Activated CD4-positive, alpha-beta T cell treated with anti-CD3 and anti-CD28 coated beads for 48 hours (primary cell): ENCODE measurements at places on chromosomes 4 and X.
A peak's percentile ranks its signal among the peaks of the same experiment; 100 is the strongest.

- DNase-seq = no peak
Observed at GRCh38 chr4:41496977-41497376, 41.0 kb upstream of the LIMCH1 start.

DNA sequence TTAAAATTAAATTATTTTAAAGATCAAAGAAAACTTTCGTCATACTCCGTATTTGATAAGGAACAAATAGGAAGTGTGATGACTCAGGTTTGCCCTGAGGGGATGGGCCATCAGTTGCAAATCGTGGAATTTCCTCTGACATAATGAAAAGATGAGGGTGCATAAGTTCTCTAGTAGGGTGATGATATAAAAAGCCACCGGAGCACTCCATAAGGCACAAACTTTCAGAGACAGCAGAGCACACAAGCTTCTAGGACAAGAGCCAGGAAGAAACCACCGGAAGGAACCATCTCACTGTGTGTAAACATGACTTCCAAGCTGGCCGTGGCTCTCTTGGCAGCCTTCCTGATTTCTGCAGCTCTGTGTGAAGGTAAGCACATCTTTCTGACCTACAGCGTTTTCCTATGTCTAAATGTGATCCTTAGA, at the start of gene CXCL8:
CXCL8 (plus strand) TSS at position 217 of the 426 bp plus-strand sequence; CDS start at position 307, 90 bp downstream.
- DNase-seq = no peak

GRCh38 chrX:70554523-70554922, 109.9 kb downstream of the DLG3 start:
- DNase-seq = no peak

DNA sequence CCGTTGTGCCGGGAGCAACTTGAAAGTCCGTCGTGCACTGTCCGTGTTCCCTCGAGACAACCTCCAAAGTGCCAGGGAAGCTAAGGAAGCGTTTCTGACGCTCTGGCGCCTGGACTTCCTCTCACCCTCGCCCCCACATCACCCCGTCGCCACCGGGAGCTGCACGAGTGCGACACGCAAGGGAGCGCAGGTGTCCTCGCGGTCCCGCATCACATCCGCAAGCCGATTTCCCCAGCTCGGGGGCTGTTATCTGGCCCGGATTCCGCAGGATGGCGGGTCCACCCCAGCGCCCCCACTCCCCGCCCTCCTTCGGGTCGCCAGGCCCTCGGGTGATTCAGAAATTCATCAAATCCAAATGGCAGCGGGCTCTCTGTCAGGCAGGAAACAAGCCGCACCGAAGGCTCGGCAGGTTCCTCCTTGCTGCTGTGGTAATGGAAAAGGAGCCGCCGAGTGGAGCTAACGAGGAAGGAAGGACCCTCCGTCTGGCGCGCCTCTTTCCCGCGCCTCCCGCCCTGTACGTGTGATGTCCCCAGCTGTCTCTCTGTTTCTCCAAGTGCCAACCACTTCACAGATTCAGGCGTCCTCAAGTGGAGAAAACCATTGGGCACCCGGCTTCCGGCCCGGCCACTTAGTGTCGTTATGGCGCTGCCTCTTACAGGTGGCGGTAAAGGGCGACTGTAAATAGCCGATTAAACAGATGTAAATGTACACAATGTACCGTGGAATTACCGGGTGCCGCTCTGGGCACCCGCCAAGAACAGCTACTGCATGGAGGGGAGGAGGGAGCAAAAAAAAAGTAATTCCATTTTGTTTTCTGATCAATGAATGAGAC, 921 bp upstream of the SETD7 start:
- peak; percentile 73 for DNase-seq

- no peak for DNase-seq
Observed at GRCh38 chrX:154121961-154122360, 22.1 kb upstream of the OPN1LW start.

DNA sequence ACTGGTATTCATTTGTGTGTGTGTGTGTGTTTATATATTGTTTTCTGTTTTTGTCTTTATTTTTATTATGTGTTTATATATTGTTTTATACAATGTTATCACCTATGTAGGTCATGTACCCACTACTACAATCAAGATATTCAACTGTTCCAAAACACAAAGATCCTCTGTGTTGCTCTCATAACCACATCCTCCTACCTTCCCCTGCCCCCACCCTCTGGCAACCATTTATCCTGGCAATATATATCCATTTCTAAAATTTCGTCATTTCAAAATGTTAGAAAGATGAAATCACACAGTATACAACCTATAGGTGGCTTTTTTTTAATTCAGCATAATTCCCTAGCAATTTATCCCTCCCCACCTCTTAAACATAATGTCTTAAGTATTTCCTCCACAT, 18.8 kb upstream of the RPL34 start:
- DNase-seq = no peak
